ENCODE measurements at places on chromosomes 1 and 21. TPM values are rescaled to one million over a fixed set of nuclear protein-coding genes. Genes with fewer than 3 reads are reported as not detected.

- DNase-seq = no peak
Measured at GRCh38 chr1:65393347-65393746, 27.1 kb upstream of the LEPR start.

GRCh38 chr1:231923491-231924041 lies 297.0 kb downstream of the DISC1 start:
- no peak for DNase-seq

MCL1 gene
- 233 TPM for total RNA-seq

DNA sequence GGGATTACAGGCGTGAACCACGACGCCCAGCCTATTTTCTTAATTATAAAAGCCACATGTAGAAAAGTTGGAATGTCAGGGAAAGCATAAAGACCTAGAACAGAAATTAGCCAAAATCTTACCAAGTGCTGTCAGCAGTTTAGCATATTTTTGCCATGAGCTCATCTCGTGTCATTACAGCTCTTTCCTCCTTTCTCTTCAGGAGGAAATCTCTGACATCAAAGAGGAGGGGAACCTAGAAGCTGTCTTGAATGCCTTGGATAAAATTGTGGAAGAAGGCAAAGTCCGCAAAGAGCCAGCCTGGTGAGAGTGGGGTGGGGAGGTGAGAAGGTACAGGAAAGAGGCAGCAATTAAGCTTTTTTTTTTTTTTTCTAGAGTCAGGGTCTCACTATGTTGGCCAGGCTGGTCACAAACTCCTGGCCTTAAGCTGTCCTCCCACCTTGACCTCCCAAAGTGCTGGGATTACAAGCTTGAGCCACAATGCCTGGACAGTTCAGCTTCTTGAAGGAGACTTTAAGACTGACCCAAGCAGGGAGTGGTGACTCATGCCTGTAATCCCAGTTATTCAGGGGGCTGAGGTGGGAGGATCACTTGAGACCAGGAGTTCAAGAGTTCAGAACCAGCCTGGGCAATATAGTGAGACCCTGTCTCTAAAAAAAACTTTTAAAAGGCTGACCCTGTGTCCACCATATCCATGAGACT lies 8.4 kb upstream of the BGLAP start:
- no peak for DNase-seq

DNA sequence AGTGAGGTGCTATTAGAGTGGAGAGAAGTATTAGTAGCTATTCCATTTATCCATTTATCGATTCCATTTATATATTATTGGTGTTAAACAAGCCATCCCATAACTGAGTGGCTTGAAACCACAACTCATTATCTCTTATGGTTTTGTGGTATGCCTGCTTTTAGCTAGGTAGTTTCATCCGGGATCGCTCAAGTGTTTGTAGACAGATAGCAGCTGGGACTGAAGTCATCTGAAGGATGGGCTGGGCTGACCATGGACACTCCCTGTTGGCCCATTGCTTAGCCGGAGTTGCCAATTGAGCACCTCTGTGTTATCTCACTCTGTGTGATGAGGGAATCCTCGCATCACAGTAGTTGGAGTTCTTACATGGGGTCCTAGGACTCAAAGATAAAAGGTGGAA lies 622.5 kb downstream of the PLA2G4A start:
- DNase-seq = no peak

DNA sequence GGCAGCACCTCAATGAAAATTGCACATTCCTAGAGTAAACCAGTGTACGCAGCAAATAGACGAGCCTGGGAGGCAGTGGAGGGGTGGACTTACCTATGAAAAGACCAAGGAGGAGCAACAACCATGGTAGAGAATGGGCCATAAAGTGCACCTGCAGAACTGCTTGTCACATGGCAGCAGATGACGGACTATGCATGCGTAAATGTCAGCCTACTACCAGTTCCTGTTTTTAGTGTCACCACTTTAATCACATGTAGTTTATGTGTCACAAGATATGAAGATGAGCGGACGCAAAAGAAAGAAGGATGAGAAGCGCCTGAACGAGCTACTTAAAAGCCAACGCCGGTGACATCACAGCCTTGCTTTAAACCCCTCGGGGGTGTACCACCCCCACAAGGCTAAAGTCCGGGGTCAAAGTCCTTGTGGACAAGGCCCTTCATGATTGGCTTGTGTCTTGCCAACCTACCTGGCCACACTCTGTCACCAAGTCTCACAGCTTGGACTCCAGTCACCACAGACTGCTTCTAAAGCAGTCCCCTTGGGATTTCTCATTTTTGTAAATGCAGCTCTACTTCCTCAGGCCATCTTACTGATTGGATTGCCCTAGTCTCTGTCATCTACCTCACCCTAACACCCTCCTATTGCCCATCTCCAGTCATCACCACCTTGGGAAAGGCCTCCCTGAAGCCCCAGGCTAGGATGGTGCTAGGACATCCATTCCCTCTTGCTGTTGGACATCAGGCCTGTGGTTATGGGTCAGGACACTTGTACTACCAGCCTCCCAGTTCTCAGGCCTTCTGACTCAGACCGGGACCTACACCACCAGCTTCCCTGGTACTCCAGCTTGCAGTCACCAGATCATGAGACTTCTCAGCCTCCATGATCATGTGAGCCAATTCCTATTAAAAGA lies 6.0 kb upstream of the LY9 start:
- DNase-seq = peak; percentile 74

CYYR1 gene
- total RNA-seq = not detected

PYHIN1 gene
- total RNA-seq = 5.4 TPM

PADI2 gene
- 9.9 TPM for total RNA-seq

CNR2 gene
- 51.0 TPM for total RNA-seq

- DNase-seq = no peak
Measured at GRCh38 chr1:31390071-31390470, 17.2 kb upstream of the FABP3 start.

UTS2 gene
- total RNA-seq = 5.9 TPM

TRIM63 gene
- total RNA-seq = not detected

DNA sequence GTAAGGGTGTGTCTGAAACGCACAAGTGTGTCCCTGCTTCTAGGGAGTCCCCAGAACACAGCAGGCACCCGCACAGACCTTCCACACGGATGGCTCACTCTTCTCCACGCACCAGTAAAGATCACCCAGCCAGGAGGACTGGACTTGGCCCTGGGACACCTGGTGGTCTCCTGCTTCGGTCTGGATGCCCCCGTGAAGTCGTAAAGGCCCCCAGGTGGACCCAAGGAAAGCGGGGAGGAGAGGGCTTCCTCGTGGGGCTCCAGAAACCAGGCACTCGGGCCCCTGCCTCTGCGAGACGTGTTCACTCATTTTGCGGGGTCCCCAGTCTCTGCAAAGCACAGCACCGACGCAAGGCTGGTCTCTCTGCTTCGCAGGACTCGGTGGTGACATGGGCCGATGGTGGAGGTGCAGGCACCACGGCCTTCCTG lies 20.2 kb upstream of the COL6A2 start:
- peak; percentile 7 for DNase-seq

AUNIP gene
- 0.64 TPM for total RNA-seq

DNA sequence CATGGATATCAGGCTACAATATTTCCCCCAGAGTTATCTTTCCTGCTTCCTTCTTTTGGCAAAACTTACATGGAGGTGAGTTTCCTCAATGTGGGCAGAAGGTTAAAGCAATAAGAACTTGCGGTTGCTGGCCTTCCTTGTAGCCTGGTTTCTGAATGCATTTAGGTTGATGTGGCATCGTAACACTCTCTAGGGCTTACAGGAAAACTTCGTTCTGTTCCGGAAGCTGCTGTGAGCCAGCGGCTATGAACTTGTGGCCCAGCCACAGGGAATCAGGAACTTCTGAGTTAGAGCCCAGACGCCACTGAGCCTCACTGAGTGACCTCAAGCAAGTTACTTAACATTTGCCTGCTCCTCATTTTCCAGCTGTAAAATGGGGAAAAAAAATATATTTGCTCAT lies 623.4 kb upstream of the ADAMTS5 start:
- no peak for DNase-seq

- no peak for DNase-seq
Measured at GRCh38 chr1:234877761-234878160, 250.9 kb downstream of the TOMM20 start.

GPR161 gene
- total RNA-seq = 0.32 TPM

VANGL2 gene
- 5.5 TPM for total RNA-seq

- peak; percentile 80 for DNase-seq
Measured at GRCh38 chr1:206507284-206508129, at the start of gene RASSF5. TSS of gene RASSF5 (plus strand) at chr1:206507531. CDS start at chr1:206507603, 72 bp downstream.

GRCh38 chr1:93749487-93749886 lies 67.8 kb upstream of the BCAR3 start:
- DNase-seq = no peak

- no peak for DNase-seq
Measured at GRCh38 chr21:36791180-36791579, 92.3 kb downstream of the SIM2 start.

DNA sequence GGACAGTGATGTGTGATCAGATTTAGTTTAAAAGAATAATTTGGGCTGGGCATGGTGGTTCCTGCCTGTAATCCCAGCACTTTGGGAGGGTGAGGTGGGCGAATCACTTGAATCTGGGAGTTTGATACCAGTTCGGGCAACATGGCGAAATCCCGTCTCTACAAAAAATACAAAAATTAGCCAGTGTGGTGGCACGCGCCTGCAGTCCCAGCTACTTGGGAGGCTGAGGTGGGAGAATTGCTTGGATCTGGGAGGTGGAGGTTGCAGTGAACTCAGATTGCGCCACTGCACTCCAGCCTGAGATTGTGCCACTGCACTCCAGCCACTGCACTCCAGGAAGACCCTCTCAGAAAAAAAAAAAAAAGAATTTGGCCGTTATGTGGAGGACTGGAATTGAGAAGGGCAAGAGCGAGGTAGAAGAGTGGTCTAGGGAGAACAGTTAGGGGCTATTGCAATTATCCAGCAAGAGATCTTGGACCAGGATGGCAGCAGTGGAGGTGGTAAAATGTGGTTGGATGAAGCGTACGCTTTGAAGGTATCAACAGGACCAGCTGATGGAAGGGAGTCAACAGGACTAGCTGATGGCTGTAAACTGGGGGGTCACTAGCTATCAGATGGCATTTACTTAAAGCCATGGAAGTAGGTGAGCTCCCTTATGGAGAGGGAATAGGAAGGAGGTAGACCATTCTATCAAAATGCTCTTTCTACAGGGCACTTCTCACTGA lies 9.6 kb downstream of the BTBD19 start:
- DNase-seq = no peak

TMPRSS3 gene
- not detected for total RNA-seq

BCAS2 gene
- 36.3 TPM for total RNA-seq

RGS4 gene
- not detected for total RNA-seq

DNA sequence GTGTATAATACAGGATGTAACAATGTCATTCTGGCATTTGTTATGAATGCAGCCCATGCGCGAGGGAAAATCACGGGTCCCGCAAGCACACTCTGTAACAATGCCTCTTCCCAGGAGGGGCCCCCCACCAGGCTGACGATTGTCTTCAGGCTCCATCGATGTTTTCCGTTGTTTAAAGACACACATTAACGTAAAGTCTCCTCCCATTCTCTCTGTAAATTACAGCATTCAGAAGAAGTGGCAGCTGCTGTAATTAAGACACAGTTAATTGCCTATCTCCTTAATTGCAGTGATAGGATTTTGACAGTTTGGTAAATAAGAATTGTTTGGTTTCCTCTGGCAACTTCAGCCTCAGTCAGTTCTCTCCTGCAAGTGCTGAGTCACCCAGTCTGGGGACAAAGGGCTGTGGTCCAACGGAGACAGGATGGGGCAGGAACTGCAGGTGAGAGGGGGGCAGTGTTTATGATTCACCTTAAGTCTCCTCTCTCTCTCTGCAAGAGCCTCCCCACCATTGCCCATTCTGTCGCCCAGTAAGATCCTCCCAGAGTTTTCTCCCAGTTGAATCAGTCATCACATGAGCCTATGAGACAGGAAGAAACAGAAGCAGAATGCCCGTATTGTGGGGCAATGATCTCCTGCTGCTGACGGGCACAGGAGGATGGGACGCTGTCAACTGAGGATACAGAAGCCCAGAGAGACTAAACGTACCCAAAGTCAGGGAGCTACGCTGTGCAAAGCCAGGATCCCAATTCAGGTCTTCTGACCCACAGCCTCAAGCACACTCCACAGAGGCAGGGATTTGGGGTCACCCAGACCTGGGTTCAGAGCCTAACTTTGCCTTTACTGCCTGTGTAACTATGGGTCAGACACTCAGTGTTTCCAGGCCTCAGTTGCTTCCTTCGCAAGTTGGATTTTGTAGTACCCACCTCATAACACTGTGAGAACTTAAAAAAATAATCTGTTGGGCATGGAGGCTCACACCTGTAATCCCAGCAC lies 110.0 kb downstream of the ADSS2 start:
- DNase-seq = no peak

AVPR1B gene
- total RNA-seq = not detected

GRCh38 chr1:86229405-86229975 lies 72.9 kb upstream of the COL24A1 start:
- DNase-seq = no peak

DNA sequence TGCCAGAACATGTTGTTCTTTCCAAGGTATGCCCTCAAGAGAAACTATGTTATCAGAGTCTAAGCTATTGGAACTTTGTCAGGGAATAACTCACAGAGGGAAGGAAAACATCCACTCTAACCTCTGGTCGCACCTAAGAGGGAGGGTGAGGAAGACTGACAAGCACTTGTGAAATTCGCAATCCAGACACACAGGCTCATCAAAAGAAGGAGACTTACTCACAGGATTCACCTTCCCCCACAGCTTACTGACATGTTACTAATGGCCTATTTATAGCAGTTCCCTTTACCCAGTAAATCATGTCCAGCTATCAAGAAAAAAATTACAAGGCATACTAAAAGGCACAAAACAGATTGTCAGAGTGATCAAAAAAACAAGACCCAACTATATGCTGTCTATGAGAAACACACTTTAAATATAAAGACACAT lies 36.9 kb downstream of the WDR64 start:
- no peak for DNase-seq

GRCh38 chr21:36141513-36141925 lies 6.6 kb downstream of the CBR3 start:
- peak; percentile 49 for DNase-seq

GRCh38 chr1:55448261-55448660 lies 233.1 kb upstream of the USP24 start:
- no peak for DNase-seq

- DNase-seq = no peak
Measured at GRCh38 chr1:198713081-198713480, 74.2 kb downstream of the PTPRC start.

AKIRIN1 gene
- 57.3 TPM for total RNA-seq

- DNase-seq = no peak
Measured at GRCh38 chr21:32206631-32207405, 72.0 kb downstream of the MIS18A start.

S100A12 gene
- total RNA-seq = not detected

TP73 gene
- total RNA-seq = 2.1 TPM

GRCh38 chr1:81702903-81703302 lies 97.8 kb upstream of the ADGRL2 start:
- DNase-seq = no peak

DNA sequence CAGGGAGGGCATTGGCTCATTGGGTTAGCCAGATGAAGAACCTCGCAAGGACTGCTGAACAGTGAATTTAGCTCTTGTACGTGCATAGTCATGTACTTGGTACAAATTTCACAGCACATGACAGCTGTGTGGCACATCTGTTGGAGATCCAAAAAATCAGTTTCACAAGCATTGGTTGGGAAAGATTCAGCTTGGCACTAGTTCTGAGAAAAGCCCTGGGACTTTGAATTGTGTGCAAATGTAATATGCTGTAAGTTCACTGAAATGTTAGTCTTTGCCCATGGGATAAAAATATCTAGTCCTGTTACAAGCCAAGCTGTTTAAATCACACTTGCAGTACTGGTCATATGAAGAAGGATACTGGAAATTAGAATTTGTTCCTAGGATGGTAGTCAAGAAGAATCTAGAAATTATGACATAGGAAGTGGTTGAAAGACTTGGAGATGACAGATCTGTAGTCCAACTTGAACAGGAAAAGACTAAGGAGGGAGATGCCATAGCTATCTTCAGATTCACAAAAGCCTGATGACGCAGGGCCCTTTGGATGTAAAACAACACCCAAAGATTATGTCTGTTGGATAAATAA lies 19.2 kb downstream of the LAMC2 start:
- DNase-seq = no peak

Measured in activated B cell treated with CpG ODN at 0.5 μM for 24 hours (primary cell).